ENCODE measurements at places on chromosomes 5 and 9. TPM values are rescaled to one million over a fixed set of nuclear protein-coding genes. Genes with fewer than 3 reads are reported as not detected.

SLC28A3 gene
- total RNA-seq: not detected

MYOT gene
- not detected for total RNA-seq

KYAT1 gene
- 10.1 TPM for total RNA-seq

DDX46 gene
- total RNA-seq: 99.3 TPM

OCLN gene
- 56.7 TPM for total RNA-seq

DNA sequence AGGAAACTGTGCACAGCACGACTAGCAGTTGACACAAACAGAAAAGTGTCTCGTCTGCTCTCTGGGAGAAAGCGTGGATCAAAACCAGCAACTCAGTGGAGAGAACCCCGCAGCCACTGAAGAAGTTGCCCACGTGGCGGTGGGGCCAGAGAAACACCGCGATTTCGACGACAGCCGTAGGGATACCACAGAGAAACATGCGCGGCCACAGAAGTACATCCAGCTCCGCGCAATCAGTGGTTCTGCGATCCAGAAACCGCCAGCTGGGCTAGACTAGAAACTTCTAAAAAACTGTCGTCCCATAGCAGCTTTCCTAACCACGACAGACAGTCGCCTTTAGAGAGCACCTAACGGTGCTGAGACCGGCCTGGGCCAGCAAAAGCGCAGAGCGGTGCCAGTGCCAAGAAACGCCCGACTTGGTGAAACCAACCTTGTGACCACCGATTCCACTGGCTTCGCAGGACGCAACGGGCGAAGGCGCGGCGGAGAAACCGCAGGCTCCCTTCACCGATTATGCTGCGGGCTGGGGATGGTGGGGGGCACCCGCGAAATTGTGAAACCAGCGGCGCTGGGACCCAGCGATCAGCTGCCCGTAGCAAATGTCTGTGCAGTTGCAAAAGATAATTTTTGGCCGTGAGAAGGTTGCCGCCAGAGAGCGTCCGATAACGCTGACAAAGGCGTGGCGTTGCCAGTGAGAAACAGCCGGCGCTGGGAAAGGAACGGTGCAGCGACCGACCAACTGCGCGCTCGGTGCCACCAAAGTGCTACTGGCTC lies 2.7 kb upstream of the ANXA2R start:
- DNase-seq: peak; percentile 62

- DNase-seq: no peak
Observed at GRCh38 chr5:106873568-106873967, 797.2 kb downstream of the EFNA5 start.

DNA sequence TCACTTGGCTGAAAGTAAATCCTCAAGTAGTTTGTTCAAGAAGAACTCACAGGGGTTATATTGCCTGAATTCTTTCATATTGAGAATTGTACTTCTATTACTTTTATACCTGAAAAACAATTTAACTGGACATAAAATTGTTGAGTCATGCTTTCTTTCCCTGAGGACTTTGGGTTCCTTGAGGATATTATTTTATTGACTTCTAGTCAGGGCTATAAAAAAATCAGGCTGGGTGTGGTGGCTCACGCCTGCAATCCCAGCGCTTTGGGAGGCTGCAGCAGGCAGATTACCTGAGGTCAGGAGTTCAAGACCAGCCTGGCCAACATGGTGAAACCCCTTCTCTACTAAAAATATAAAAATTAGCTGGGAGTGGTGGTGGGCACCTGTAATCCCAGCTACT lies 17.9 kb upstream of the CDC42SE2 start:
- no peak for DNase-seq

DNA sequence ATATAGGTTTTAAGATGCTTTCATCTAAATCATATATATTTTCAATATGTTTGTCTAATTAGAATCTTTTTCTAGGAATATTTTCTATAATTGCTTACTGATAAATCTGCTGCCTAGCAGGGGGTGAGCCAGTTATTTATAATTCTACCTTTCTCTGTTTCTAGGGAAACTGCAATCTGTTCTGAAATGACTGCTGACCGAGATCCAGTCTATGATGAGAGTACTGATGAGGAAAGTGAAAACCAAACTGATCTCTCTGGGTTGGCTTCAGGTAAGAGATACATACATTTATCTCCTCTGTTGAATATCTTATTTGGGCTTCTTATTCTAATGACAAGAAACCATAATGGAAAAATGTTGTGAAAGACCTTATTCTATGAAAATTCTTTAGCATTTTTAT lies 127.3 kb downstream of the XRCC4 start:
- no peak for DNase-seq

DNA sequence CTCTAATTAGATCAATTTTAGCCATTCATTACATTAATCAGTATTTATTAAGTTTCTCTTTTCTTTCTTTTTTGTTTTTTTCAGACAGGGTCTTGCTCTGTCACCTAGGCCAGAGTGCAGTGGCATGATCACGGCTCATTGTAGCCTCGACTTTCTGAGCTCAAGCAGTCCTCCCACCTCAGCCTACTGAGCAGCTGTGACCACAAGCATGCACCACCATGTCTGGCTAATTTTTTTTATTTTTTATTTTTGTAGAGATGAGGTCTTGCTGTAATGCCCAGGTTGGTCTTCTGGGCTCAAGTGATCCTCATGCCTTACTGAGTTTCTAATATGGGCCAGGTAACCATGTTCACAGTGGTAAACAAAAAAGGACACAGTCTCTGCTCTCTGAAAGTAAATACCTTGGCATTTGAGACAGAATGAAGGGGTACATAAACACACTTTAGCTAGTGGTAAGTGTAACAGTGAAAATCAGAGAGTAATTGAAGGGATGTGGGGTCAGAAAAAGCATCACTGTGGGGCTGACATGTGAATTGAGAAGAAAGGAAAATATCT lies 336.3 kb downstream of the ADGRV1 start:
- DNase-seq: no peak

DNA sequence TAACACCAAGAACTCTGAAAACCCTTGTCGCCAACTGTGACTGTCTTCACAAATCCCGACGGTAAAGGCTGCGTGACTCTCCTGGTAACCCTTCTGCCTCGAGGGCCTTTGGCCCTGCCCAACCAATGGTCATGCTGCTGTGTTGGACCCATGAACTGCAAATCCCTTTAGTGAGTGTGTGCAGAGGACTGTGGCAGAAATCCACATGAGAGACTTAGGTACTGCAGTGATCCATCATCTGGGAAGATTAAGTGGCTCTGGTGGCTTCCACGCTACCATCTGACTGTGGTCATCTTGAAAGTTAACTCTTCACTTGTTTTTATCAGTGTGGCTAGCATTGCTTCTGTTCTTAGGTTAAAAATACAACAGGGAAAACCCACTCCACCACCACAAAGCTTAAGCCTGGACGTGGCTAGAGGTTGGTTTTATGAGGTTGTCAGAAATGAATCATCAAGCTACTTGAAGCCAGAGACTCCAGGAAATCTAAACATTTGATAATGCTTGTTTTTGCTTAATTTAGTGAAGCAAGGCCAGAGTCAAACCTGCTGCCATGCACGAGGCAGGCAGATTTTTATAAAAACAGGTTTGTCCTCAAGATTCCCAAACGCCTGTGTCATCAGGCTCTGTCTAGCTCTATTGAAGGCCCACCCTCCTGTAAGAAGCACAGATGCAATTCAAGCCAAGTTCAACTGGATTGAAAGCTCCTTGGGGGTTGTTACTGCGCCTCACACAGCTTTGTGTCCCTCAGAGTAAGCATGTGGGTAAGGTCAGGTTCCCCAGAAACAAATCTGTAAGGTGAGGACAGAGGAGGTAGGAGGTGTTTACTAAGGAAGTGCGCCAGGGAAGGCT lies 52.7 kb upstream of the ERCC6L2 start:
- peak; percentile 2 for DNase-seq

- DNase-seq: no peak
Observed at GRCh38 chr5:72584466-72584865, 77.3 kb upstream of the ZNF366 start.

GRCh38 chr5:172178991-172179989 lies 8.7 kb downstream of the STK10 start:
- no peak for DNase-seq

- DNase-seq: no peak
Observed at GRCh38 chr5:96963267-96963666, 27.4 kb downstream of the LNPEP start.

DNA sequence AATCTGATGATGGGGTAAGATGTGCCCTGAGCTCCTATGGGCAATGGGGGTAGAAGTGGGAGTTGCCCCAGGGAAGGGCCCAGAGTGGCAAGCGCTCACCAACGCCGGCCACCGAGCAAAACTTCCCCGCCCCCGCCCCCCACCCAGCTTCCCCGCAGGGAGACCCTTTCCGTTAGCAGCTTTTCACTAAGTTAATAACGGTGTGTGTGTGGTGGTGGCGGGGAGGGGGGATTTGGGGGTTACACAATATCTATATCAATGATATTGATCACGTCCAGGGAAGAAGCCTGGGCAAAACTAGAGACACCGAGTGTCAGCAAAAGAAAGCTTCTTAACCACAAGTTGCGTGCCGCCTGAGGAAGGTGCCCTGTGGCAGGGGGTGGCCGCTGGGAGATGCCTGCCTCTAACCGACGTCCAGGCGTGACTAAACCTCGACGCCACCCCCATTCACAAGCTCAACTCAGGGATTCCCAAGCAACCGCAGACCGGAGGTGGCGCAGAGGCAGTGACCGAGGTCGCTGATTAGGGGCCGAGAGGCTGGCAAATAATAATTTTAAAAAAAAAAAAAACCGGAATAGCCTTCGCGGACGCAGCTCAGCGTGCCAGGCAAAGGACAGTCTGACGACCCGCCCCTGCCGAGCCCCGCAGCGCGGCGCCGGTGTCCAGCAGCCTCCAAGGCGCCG lies 222.6 kb downstream of the MEF2C start:
- DNase-seq: peak; percentile 8

- no peak for DNase-seq
Observed at GRCh38 chr5:109826426-109826825, 136.7 kb downstream of the MAN2A1 start.

DNA sequence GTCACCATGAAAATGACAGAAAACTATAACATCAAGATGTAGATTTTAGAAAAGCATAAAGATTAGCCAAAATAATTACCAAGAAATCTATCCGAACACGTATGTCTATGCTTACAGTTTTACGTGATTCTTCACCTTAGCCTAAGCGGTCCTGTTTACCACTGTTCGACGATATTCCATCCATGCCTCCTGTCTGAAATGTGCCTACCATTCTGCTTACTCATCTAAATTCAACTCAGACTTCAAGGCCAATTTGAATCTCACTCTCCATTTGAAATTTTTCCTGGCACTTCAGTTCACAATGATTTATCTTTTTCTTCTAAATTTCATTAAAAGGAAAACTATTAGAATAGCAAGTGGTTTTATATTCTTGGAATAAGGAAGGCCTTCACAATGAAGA lies 15.4 kb downstream of the ZDHHC21 start:
- no peak for DNase-seq

DNA sequence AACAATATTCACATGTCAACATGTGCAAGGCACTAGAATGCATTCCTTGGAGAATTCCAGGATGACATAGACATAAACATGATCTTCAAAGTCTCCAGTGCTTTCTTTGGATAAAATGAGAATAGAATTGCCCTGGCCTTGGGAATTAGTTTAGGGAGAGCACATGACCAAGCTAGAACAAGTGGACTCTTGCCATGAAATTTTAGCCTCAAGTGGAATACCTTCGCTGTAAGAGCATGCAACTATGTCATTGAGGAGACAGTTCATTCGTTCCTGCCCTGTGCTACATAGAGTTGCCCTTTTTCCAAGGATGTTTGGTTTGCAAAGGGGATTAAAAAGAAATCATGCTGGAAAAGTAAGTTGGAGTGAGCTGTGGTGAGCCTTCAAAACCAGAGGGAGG lies 42.7 kb downstream of the ZFAND5 start:
- DNase-seq: no peak

- no peak for DNase-seq
Observed at GRCh38 chr9:19665146-19665863, 123.5 kb downstream of the SLC24A2 start.

DNA sequence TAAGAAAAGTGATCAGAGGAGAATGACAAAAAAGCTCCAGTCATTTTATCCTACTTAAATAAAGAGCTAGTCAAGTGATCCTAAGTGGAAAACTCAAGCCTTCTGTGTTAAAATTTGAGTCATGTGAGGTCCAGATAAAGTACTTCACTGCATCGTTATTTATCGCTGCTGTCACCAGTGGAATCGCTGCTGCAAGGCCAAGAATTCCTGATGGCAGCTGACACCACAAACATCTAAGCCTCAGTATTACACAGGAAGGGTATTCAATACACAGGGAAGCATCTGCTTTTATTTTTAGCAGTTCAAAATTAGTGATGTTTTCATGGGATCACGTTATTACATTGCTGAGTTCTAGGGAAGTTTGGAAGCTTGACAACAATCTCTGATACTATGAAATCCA lies 190.3 kb downstream of the GOLPH3 start:
- DNase-seq: no peak

DNA sequence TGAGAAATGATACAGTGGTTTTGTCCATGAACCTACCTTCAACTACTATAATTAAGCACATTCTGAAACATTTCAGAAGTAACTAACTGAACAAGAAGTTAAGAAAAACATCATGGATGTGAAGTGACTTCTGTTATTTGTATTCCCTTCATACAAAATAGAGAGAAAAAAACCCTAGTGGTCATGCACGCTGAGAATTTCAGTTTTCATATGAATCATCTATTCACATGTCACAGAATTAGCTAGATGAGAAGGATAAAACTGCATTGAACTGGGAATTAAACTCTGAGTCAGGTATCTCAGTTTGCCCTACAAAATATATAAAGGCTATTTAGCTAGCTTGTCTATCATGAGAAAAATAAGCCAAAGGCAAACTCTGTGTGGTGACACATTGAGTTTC lies 451.8 kb upstream of the FTMT start:
- no peak for DNase-seq

DNA sequence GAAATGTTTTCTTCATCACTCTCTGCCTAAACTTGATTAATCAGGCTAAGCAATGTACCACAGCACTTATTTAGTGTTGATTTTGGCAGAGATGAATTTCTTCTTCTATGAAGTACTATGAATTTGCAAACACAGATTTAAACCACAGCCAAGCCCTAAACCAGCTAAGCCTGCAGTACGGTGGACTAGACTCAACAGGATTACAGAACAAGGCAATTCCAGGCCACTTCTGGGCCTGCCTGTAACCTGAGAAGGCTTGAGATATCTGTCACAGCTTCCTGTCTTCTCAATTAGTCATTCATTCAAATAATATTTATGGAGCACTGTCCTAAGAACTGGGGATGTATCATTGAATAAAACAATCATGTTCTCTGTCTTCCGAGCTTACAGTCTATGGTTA lies 32.4 kb upstream of the CAST start:
- peak; percentile 22 for DNase-seq

- DNase-seq: peak; percentile 13
Observed at GRCh38 chr5:135398160-135398854, 724 bp downstream of the MACROH2A1 start.

GRCh38 chr9:5493679-5494511 lies 16.4 kb upstream of the PDCD1LG2 start:
- DNase-seq: no peak

GRCh38 chr5:139105621-139106071 lies 92.5 kb downstream of the SIL1 start:
- DNase-seq: no peak

DNA sequence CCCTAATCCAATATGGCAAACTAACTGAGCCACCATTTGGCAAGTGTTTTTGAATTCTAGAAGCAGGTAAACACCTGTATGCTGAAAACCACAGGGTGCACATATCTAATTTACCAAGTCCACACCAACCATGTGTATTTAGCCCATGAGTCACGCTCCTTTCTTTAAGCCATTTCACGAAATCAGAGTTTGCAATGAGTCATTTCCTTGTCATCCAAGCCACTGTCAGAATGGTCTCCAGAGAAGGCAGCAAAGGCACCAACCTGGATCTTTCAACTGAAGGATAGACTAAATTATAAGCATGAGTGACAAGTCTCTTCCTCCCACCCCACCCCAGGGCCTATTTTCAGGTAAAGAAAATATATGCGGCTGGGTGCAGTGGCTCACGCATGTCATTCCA lies 110.0 kb downstream of the PAX5 start:
- peak; percentile 87 for DNase-seq

Data from HCT116 (cell line).